ENCODE measurements at places on chromosomes 16 and 17.

GRCh38 chr17:61822326-61823285 lies 40.7 kb downstream of the BRIP1 start:
- no peak for DNase-seq
- H3K4me3 ChIP-seq: no peak overlapping the region
- no peak overlapping the region for H3K27ac ChIP-seq
- H3K27me3 ChIP-seq: no peaks in the 10 kb centered on the region

DNA sequence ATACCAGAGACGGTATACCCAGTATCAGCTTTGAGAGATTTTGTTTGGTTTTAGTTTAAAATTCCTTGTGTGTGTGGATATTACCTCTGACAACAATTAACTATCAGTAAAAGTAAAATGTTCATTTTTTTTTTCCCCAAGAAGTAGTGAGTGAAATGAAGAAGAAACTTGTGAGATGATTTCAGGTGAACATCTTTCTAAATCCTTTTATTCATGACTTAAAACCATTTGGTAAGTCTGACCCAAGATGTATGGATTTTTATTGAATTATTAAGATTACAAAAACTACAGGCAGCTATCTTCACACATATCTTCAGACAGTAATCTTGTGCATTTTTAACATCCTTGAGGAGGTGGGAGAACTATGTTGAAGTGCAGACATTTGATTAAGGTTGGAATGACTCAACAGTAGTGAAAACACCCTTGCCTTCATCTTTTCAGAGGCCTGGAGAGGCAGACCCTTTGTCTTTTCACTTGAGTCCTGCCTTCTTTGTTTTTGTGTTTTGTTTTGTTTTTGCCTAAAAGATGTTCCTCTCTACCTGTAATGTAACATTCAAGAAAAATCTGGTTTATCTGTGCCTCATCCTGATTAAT lies 240.3 kb upstream of the TBX2 start:
- H3K4me1 ChIP-seq: peaks cover 2% of the 10 kb centered on the region
- H3K27me3 ChIP-seq: no peaks in the 10 kb centered on the region

DNA sequence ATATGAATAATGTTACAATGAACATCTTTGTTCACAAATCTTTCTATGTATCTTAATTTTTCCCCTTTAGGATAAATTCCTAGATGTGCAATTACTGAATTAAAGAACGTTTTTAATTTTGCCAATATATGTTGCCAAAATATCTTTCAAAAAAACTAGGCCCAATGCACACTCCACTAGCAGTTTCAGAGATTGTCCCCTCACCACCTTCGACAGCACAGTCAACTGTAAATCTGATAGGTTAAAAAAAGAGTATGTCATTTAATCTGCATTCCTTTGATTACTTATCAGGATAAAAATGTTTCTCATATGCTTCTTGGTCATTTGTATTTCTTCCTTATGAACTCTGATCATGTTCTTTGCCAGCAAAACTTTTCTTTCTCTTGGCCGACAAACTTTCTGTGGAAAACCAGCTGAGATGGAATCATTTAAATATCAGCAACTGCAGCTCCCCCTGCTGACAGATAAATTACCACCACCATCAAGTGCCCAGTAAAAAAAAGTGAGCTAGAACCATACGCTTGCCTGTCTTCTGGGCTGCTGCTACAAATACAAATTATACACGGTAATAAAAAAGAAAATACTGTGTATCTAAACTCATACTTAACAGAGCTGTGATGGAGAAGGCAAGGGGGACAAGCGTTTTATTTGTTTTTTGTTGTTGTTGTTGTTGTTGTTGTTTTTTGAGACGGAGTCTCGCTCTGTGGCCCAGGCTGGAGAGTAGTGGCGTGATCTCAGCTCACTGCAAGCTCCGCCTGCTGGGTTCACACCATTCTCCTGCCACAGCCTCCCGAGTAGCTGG lies 19.6 kb upstream of the KANSL1 start:
- no peaks in the 10 kb centered on the region for H3K27me3 ChIP-seq
- no peak overlapping the region for H3K4me3 ChIP-seq
- peaks cover 7% of the 10 kb centered on the region for H3K36me3 ChIP-seq
- peak; percentile 97 for DNase-seq
- no peaks in the 10 kb centered on the region for H3K4me1 ChIP-seq
- no peak overlapping the region for H3K27ac ChIP-seq

- peaks cover 2% of the 10 kb centered on the region for H3K27me3 ChIP-seq
- no peak for DNase-seq
- H3K27ac ChIP-seq: no peak overlapping the region
- H3K36me3 ChIP-seq: no peaks in the 10 kb centered on the region
- H3K4me1 ChIP-seq: no peaks in the 10 kb centered on the region
- no peak overlapping the region for H3K4me3 ChIP-seq
Measured at GRCh38 chr16:81816793-81817210, 37.7 kb downstream of the PLCG2 start.

GRCh38 chr17:8940866-8941471 lies 24.5 kb downstream of the PIK3R5 start:
- no peak for DNase-seq
- no peaks in the 10 kb centered on the region for H3K36me3 ChIP-seq
- H3K4me3 ChIP-seq: no peak overlapping the region
- no peaks in the 10 kb centered on the region for H3K4me1 ChIP-seq
- H3K27me3 ChIP-seq: peaks cover 5% of the 10 kb centered on the region

DNA sequence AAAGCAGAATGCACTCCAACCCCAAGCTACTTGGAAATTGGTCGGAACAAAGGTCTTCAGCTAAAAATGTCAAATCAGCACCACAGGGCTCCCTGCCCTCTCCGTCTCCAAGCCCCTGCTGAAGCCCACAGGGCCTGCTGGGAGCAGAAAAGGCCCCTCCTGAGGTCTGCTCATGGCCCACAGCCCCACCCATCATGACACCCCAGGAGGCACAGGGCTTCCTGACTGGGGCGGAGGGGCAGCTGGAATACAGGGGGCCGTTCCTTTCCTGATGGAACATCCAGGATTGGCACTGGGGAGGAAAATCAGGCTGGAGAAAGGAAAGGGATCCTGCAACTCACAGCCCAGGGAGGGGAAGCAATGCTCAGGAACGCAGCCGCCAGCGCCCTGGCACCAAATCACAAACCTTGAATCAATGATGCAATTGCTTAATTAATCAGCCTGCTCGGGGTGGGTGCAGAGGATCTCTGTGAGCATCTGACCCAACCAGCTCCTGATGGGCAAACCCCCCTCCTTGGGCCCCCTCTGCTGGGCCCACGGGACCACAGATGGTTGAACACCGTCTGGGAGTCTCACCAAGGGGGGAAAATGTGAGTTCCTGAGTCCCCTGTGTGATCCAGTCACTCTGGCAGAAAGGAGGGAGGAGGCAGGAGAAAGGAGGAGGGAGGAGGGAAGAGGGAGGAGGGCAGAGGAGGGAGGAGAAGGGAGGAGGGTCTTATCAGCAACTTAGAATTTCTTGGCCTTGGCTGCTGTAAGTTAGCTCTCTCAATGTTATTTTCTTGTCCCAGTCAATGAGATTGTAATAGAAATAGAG lies 155.5 kb downstream of the ZNF423 start:
- no peaks in the 10 kb centered on the region for H3K27me3 ChIP-seq
- H3K4me1 ChIP-seq: peaks cover 86% of the 10 kb centered on the region
- H3K27ac ChIP-seq: peak overlapping the region; percentile 85
- no peak overlapping the region for H3K4me3 ChIP-seq
- DNase-seq: peak; percentile 83
- no peaks in the 10 kb centered on the region for H3K36me3 ChIP-seq

- DNase-seq: no peak
- H3K4me1 ChIP-seq: no peaks in the 10 kb centered on the region
- H3K27me3 ChIP-seq: no peaks in the 10 kb centered on the region
- no peaks in the 10 kb centered on the region for H3K36me3 ChIP-seq
Measured at GRCh38 chr16:5642436-5642835, 544.8 kb upstream of the EEF2KMT start.

- no peak overlapping the region for H3K4me3 ChIP-seq
- no peaks in the 10 kb centered on the region for H3K4me1 ChIP-seq
- H3K27me3 ChIP-seq: no peaks in the 10 kb centered on the region
- no peak for DNase-seq
Measured at GRCh38 chr17:67414130-67414529, 37.0 kb downstream of the PITPNC1 start.

DNA sequence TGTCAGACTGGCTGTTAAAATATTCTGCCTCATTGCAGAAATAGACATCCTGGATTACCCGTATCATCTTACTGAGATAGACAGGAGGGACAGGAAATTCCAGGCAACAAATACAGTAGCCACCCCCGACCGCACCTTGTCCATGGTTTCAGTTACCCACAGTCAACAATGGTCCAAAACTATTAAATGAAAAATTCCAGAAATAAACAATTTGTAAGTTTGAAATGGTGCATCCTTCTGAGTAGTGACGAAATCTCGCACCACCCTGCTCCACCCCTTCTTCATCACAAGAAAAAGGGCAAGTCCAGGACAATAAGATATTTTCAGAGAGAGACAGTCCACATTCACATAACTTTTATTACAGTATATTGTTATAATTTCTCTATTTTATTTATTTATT lies 23.6 kb upstream of the PRSS54 start:
- no peak overlapping the region for H3K4me3 ChIP-seq
- no peaks in the 10 kb centered on the region for H3K27me3 ChIP-seq
- H3K27ac ChIP-seq: peak overlapping the region; percentile 8
- no peak for DNase-seq
- no peaks in the 10 kb centered on the region for H3K36me3 ChIP-seq
- H3K4me1 ChIP-seq: no peaks in the 10 kb centered on the region

- no peaks in the 10 kb centered on the region for H3K4me1 ChIP-seq
- no peak overlapping the region for H3K4me3 ChIP-seq
- peak; percentile 3 for DNase-seq
- H3K27me3 ChIP-seq: no peaks in the 10 kb centered on the region
Measured at GRCh38 chr16:64541621-64542020, 580.2 kb downstream of the CDH11 start.

DNA sequence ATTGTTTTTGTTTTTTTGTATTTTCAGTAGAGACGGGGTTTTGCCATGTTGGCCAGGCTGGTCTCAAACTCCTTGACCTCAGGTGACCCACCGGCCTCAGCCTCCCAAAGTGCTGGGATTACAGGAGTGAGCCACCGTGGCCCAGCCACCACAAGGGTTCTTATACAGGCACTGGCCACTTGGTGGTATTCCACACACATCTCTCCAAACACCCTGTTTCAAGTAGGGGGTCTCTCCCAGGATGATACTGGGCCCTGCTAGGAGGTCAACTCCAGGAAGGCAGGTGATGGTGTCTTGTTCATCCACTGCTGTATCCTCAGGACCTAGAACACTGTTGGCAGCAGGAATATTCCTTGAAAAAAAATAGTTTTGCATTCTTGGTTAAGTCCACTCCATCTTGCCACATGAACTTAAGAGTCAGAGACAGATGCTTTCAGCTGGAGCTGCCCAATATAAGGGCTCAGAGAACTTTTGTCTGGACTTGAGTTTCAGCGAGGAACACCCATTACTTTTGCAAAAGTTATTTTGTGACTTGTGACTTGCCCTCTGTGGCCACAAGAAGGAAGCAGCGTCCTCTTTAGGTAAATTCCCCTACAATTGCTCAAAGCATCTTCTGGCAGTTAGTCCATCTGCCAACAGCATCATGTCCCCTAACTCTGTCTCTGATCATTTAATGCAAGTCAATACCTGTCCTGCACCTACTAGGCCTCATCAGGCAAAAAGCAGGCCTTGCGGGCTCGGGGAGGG lies 7.4 kb upstream of the EEF2K start:
- no peaks in the 10 kb centered on the region for H3K27me3 ChIP-seq
- no peaks in the 10 kb centered on the region for H3K36me3 ChIP-seq
- DNase-seq: no peak

DNA sequence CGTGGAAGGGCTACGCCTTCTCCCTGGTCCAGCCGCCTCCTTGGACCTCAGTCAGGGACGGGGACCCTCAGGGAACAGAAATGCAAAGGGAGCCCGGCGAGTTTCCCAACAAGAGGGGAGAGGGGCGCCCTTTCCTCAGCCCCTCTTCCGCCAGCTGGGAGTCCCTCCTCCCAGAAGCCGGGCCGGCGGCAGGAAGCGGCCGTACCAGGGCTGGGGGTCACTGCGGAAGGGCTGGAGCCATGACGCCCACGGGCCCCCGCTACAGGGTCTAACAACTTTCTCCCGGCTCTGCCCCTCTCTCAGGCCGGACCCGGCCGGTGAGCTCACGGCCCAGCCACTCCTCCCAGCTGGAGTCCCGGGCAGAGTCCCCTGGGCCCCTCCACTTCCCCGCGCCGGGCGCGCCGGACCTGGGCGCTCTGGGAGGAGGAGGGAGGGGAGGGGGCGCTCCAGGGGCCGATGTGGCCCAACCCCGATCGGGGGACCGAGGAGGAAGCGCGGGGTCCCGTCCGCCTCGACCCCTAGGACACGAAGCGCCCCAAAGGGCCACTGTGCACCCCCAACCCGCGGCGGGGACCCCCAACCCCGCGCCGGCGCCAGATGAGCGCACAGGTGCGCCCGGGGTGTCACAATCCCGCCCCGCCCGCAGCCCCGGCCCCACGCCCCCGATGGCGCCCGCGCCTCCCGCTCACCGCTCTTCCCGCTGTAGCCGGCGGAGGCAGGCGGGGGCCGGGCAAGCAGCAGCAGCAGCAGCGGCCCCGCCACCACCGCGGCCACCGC lies 578 bp downstream of the PGAP6 start:
- peaks cover 13% of the 10 kb centered on the region for H3K36me3 ChIP-seq
- DNase-seq: peak; percentile 42
- peak overlapping the region; percentile 73 for H3K4me3 ChIP-seq
- no peak overlapping the region for H3K27ac ChIP-seq
- H3K27me3 ChIP-seq: peaks cover 8% of the 10 kb centered on the region

DNA sequence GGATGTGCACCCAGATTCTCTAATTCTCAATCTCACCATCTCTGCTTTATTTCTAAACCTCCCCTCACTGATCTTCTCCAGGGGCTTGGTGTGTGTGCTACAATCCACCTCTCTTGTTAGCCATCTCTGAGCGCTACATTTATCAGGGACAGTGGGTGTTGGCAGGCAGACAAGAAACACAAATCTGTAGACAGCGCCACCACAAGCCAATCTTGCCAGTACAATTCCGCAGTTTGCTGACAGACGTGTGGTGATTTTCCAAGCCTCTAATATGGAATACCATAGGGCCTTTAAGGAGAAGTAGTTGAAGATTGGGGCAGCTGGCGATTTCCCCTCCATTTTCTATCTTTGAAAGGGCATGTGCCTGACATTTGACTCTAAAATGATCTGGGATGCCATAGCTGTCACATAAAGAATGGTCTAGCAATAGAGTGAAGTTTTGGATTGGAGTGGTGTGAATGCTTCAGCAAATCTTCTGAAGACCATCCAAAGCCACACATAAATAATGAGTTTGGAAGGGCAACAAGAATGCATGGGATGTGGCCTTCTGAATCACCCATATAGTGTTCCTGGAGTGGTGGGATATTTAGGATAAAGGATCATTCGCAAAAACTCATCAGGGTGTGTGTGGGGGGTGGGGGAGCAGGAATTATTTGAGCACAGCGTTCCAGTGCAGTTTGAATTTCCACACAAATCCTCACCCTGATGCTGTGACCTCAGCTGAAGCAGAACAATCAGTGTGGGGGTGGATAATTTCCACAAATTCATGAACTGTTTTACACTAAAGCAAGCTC lies 12.0 kb upstream of the ANKFN1 start:
- no peak overlapping the region for H3K27ac ChIP-seq
- H3K4me3 ChIP-seq: no peak overlapping the region

- no peak overlapping the region for H3K4me3 ChIP-seq
- H3K36me3 ChIP-seq: peaks cover 52% of the 10 kb centered on the region
- no peaks in the 10 kb centered on the region for H3K27me3 ChIP-seq
- DNase-seq: peak; percentile 23
- H3K27ac ChIP-seq: no peak overlapping the region
Measured at GRCh38 chr16:68190081-68190480, 45.8 kb downstream of the ESRP2 start.
